Stimulated activated CD8-positive, alpha-beta memory T cell treated with anti-CD3 and anti-CD28 coated beads, Interleukin-15, amount 100 ng/mL, for 1 hour (primary cell): ENCODE measurements at places on chromosomes 2 and 18.

- DNase-seq: no peak
These were observed 408.4 kb downstream of the RIT2 start for GRCh38 chr18:42707080-42707479.

DNA sequence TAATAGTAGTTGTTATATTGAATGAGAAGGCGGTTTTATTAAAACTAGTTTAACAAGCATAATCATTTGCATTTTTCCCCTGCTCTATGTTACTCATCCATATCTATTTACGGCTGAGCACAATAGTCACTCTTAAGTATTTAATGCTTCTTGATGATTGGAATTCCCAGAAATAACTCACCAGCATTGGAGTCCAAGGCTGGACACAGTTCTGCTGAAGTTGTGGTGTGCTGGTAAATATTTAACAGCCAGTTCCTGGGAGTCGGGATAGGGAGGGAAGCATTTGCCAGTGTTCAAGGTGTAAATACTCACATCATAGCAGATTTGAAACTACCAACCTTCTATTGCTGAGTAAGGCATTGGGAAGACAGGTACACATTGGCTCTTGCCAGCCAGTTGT is 315.1 kb downstream of the MTX2 start:
- DNase-seq: no peak

DNA sequence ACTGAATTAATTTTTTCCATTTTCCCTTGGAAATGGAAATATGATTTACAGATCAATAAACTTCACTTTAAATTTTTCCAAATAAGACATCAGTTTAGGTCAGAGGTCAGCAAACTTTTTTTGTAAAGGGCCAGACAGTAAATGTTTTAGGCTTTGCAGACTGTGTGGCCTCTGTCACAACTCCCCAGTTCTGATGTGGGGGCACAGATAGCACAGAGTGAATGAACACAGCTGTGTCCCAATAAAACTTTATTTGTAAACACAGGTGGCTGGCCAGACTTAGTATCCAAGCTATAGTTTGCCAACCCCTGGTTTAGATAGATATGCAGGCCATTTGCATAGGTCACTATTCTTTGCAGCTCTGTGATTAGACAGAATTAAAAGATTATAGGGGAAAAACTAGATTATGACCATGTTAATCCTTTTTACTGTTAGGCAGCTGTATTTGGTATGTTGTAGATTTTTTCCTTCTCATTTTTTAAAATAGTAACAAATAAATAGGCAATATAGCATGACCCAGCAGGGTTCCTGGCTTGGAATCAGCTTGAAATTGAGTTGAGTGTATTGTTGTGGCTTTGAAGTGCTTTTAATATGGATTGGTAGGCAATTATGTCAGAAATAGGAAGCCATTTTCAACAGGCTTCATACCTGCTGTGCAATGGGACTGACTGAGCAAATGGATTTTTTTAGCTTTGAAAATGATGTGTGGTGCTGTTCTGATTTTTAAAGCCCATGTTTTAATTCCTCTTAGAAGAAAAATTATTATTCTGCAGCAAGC is 59.7 kb downstream of the WDSUB1 start:
- DNase-seq: no peak

DNA sequence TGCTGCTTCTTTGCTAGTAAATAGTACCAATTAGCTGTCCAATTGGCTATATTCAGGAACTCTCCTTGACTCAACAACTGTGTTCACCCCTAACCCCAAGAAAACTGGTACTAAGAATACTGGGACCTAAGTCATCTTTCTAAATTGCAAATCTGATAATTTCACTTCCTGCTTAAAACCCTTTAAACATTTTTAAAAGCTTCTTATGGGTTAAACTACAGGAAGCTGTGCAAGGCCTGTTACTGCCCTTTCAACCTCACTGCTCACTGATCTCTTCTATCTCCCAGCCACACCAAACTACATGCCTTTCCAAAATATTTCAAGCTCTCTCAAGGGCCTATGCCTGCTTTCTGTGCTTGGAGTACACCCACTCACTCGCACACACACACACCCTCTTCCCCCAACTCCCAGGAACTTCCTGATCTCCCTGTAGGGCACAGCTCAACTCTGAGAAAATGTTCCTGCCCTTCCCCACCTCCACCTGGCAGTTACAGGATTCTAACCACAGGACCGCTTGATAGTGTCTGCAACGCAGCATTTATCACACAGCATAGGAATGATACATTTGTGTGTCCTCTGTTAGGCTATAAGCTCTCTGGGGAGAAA is 6.7 kb downstream of the LMAN1 start:
- DNase-seq: no peak

- no peak for DNase-seq
These were observed 74.6 kb downstream of the DHRS9 start for GRCh38 chr2:169143998-169144397.

- DNase-seq: no peak
These were observed 18.6 kb downstream of the MBOAT2 start for GRCh38 chr2:8984855-8985254.

DNA sequence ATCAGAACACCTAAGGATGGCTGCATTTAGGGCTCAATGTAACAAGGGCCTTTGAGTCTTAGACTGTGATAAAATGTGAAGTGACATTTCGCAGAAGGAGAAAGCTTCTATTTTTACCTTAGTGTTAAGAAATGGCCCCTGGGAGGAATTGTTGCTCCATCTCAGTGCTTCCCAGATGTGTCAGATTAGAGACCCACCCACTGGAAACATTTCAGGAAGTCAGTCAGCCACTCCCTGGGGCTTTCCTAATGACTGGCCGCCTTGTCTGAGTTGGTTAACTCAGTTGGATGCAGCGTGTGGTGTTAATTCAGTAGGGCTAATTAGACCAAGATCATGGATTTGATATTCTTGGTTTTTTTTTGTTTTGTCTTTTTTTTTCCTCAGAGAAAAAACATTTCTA is 355.9 kb downstream of the PIK3C3 start:
- DNase-seq: no peak

GRCh38 chr2:32360416-32360815 is 3.6 kb downstream of the BIRC6 start:
- no peak for DNase-seq

GRCh38 chr2:5777131-5777535 is 84.9 kb downstream of the SOX11 start:
- DNase-seq: no peak

- DNase-seq: no peak
These were observed 381.1 kb upstream of the ST6GAL2 start for GRCh38 chr2:107267086-107267485.

GRCh38 chr2:16125614-16126516 is 185.5 kb downstream of the MYCN start:
- no peak for DNase-seq

DNA sequence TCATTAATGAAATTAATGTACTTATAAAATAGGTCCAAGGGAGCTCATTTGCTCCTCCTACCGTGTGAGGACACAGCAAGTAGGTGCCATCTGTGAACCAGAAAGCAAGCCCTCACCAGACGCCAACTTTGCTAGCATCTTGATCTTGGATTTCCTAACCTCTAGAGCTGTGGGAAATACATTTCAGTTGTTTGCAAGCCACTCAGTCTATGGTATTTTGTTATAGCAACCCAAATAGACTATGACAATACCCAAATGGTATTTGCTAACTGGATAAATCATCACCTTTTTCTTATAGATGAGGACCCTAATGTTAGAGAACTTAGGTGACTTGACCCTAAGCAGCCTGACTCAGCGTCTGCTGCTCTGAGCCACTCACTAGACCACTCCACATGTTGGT is 379.6 kb downstream of the HRH4 start:
- no peak for DNase-seq

DNA sequence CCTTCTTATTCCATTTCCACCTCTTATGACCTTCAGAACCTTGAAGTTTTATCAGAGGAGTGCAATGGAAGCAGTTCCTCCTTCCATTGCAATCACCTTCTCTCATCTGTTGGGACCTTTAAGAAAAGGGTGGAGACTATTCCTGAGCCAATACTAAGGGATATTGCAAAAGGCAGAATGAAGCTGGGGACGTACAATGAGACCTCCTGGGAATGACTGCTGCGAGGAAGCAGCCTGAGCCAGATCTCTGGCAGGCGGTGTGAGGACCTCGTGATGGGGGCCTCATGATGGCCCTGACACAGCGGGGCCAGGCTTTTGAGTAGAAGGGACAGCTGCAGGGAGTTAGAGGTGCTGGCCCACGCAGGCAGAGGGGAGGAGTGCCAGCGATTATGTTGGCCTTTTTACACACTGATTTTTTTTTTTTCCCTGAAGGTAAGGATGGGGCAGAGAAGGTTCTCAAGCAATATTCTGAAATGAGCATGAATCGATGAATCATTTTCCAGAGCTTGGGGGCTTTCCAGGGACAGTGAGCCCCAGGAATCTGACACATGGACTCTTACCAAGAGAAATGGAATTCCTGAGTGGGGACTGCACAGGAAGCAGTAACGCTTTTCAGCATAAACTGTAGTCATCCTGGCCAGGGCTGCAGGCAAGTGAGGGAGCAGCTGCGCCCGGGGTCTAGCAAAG is 40.0 kb upstream of the LAPTM4A start:
- DNase-seq: no peak

- no peak for DNase-seq
These were observed 40.6 kb downstream of the CAPN13 start for GRCh38 chr2:30766666-30767065.

GRCh38 chr2:118123561-118124232 is 35.4 kb downstream of the INSIG2 start:
- DNase-seq: no peak

DNA sequence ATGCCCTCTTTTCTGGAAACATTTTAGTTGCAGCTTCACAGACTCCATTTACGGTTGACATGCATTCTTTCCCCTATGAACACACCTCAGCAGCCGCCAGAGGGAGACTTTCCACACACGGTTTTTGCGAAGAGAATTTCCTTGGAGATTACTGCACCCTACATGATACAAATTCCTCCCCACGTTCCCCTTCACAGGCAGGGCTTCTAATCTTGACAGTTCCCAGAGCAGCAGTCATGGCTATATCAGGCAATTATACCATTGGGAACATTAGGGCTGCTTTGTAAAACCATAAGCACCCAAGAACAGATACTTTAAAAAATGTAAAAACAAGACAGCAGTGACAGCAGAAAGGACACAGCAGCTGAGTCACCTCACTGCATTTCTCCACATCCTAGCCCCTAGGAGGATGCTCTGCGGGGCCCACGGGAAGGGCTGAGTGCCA is 253.8 kb downstream of the TGIF1 start:
- DNase-seq: no peak

DNA sequence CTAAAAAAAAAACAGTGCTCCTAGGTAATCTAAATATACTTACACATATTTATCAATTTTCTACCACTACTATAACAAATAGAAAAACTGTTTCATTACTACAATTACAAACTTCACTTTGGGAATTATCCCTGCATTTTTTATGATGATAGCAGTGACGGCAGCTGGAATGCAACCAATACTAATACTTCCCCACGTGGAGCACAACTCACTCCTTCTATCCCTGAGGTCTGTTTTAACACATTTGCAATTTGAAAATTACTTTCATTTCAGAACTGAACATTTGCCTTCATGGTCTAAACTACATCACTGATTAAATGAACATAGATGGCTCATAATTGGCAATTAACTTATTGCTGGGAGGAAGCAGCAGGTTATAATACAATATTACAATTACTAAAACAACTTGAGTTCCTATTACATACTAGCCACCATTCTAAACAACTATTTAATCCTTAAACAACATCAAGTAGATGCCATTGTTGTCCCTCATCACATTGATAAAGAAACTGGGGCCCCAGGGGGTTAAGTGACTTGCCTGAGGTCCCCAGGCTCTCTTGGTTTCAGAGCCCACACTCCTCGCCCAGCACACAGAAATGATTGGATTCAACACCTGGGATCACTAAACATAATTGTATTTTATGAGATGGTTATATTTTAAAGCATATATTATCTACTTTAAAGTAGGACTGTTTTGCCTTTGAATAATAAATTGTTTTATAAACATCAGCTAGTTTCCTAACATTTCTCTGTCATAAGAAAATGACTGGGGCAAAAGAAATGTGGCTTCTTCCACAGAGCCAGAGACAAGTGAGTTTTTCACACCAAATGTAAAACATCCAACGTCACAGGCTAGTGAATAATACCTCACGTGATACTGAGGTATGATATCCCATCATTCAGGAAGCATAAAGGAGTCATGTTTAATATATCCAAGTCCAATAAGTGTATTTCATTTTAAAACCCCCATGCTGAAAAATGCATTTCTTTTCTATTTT is 6.2 kb downstream of the COLEC12 start:
- DNase-seq: no peak

DNA sequence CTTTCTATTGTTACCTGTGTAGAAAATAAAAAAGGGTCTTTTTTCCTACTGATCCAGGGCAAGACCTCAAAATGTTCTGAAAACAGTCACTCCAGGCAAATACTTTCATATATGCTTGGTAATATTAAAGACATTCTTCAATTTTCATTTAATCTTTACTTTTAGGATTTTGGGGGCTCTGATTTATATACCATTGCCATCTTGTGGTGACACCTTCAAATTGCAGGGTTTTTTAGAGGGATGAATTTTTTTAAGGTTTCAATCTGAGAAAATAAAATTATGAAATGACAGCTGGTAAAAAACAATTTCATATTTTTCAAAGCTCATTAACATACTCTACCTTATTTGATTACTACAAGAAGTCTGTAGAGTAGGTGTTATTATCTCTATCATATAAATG is 26.8 kb downstream of the MAPK4 start:
- DNase-seq: no peak

- no peak for DNase-seq
These were observed 58.2 kb downstream of the KLHL14 start for GRCh38 chr18:32714571-32715148.

- no peak for DNase-seq
These were observed 60.1 kb upstream of the LRRTM1 start for GRCh38 chr2:80364524-80365212.

DNA sequence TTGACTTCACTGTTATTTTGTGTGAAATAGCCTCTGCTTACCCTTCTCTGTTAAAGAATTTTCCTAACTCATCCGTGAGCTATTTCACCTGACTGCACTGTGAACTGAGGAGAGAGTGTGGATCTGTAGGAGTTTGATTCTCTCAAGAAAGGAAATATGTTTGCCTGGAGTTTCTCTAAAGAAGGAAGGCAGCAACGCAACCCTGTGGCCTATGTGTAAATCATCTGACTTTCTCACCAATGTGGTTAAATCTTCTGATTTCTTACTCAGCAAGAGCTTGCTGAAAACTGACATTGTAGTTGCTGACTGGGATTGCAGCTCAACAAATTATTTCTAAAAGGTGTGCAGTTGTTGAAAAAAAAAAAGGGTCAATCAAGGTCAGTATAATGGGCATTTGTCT is 153.9 kb upstream of the PELI1 start:
- DNase-seq: no peak

- no peak for DNase-seq
These were observed 225.8 kb upstream of the COPS8 start for GRCh38 chr2:236859908-236860307.

GRCh38 chr2:201953880-201954279 is 79.8 kb upstream of the FZD7 start:
- DNase-seq: no peak
